ENCODE measurements at places on chromosomes 1 and 21. TPM values are rescaled to one million over a fixed set of nuclear protein-coding genes. Genes with fewer than 3 reads are reported as not detected.

- peak; percentile 50 for DNase-seq
Measured at GRCh38 chr21:34916446-34916845, 132.7 kb downstream of the RUNX1 start.

- DNase-seq = peak; percentile 96
Measured at GRCh38 chr1:26907071-26907917, 6.5 kb downstream of the NR0B2 start.

- peak; percentile 39 for DNase-seq
Measured at GRCh38 chr21:42746240-42746592, 92.8 kb downstream of the PDE9A start.

- no peak for DNase-seq
Measured at GRCh38 chr1:226466296-226466695, 58.4 kb upstream of the PARP1 start.

- DNase-seq = no peak
Measured at GRCh38 chr1:64975127-64975526, 8.8 kb upstream of the JAK1 start.

GRCh38 chr1:54882519-54882918 is 4.5 kb downstream of the DHCR24 start:
- DNase-seq = no peak

- DNase-seq = no peak
Measured at GRCh38 chr1:230684146-230684545, 29.8 kb downstream of the AGT start.

- DNase-seq = no peak
Measured at GRCh38 chr1:211520641-211521040, 28.7 kb upstream of the RD3 start.

GRCh38 chr1:90206260-90206659 is 211.3 kb downstream of the ZNF326 start:
- no peak for DNase-seq

- DNase-seq = no peak
Measured at GRCh38 chr1:939511-940106, 15.9 kb downstream of the SAMD11 start.

DNA sequence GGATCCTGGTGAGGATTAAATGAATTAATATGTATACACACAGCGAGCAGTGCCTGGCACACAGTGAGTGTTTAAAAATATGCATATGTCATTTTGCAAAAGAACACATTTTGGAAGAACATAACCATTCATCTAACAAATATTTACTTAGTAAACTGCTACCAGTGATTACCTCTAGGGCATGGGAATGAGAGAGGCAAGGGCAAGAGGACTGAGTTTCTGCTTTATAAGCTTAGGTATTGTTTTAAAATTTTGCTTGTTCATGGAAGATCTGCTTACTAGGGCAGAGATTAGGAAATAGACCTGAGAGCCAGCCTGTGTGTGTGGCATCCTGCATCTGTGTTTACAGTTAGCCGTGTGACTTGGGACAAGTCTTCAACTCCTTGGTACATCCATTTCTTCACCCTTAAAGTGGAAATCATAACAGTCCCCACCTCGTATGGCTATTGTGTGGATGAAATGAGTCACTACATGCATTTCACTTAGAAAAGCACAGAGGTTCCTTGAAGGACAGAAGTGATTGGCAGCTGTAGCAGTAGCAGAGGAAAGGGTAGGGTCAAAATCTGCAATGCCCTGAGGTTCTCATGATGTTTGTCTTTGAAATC is 198.5 kb upstream of the FMN2 start:
- no peak for DNase-seq

- DNase-seq = no peak
Measured at GRCh38 chr1:53081384-53082066, 19.5 kb downstream of the PODN start.

- no peak for DNase-seq
Measured at GRCh38 chr1:168330285-168330684, 49.6 kb downstream of the TBX19 start.

- peak; percentile 41 for DNase-seq
Measured at GRCh38 chr1:91684481-91685196, 184.0 kb downstream of the CDC7 start.

- DNase-seq = no peak
Measured at GRCh38 chr1:63643926-63644325, 50.7 kb downstream of the PGM1 start.

- no peak for DNase-seq
Measured at GRCh38 chr1:202288177-202288576, 53.6 kb downstream of the UBE2T start.

- DNase-seq = no peak
Measured at GRCh38 chr21:17708522-17709265, 96.0 kb upstream of the BTG3 start.

- DNase-seq = peak; percentile 92
Measured at GRCh38 chr1:14441302-14441741, 157.2 kb upstream of the KAZN start.

- peak; percentile 49 for DNase-seq
Measured at GRCh38 chr1:110176299-110176956, 26.1 kb downstream of the SLC6A17 start.

GRCh38 chr1:157319567-157319966 is 181.4 kb upstream of the ETV3 start:
- DNase-seq = no peak

GRCh38 chr1:36922593-36923426 is 111.5 kb downstream of the GRIK3 start:
- no peak for DNase-seq

- DNase-seq = no peak
Measured at GRCh38 chr21:35207322-35207721, 158.2 kb upstream of the RUNX1 start.

DNA sequence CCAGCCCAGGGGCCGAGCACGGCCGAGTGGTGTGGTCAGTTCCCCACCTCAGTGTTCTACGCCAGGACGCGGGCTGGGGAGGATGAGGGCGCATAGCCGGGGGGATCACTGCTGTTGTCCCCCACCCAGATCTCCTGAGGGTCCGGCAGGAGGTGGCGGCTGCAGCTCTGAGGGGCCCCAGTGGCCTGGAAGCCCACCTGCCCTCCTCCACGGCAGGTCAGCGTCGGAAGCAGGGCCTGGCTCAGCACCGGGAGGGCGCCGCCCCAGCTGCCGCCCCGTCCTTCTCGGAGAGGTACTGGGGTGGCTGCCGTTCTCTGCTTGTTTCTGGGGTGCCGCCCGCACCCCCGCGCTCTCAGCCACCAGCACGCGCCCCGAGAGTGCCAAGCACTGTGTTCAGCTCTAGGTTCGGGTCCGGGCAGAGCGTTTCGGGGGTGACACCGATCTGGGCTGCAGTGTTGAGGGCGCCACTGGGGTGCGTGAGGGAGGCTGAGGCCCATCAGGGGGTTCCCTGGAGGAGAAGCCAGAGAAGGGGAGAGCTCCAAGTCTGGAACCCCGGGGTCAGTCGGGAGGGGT is 17.4 kb downstream of the SAMD11 start:
- no peak for DNase-seq

Gene TRNP1
- 6.5 TPM for total RNA-seq

Gene PLEKHA6
- 0.29 TPM for total RNA-seq

Gene GFI1
- under 0.01 TPM for total RNA-seq

Gene LYPD8
- total RNA-seq = not detected

Gene REN
- total RNA-seq = not detected

Gene TGFB2
- 12.7 TPM for total RNA-seq

Gene EDARADD
- 1.4 TPM for total RNA-seq

Gene LCE1E
- not detected for total RNA-seq

Gene LEPR
- 169 TPM for total RNA-seq

Gene SLC27A3
- total RNA-seq = 13.8 TPM

All from osteoblast (primary cell).